ENCODE measurements at places on chromosomes 12 and 14.
A peak's percentile ranks its signal among the peaks of the same experiment; 100 is the strongest.

DNA sequence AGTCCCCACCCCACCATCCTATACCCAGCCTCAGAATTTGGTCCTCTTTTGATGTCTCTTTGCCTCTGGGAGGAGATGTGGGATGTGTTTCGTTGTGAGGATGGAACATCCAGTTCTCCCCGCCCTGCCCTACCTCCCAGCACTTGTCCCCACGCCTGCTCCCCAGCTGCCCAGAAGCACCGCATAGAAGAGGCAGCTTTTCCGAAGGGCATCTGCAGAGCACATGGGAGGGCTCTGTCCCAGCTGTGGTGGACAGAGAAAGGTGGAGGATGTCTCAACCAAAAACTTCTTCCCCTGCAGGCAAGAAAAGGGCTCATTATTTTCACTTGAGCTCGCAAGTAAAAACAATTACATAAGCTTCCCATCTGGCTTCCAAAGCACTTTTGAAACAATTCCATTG is 302.6 kb downstream of the PCNX1 start:
- no peak for DNase-seq

DNA sequence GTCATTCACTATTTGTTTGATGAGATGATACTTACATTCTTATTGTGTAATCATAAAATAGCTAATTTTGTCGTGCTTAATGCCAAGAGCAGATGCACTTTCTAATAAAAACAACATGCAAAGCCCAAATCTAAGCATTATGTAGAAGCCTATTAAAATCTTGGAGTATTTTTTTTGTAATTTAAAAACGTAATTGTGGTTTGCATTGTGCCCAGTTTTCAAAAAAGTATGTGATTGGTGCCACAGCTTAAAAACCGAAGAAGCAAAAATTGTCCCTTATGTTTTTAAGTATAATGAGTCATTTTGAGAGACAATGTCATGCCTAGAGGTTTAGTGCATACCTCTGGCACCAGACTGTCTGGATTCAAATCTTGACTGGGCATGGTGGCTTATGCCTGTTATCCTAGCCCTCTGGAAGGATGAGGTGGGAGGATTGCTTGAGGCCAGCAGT is 464.8 kb upstream of the RGS6 start:
- DNase-seq = no peak

DNA sequence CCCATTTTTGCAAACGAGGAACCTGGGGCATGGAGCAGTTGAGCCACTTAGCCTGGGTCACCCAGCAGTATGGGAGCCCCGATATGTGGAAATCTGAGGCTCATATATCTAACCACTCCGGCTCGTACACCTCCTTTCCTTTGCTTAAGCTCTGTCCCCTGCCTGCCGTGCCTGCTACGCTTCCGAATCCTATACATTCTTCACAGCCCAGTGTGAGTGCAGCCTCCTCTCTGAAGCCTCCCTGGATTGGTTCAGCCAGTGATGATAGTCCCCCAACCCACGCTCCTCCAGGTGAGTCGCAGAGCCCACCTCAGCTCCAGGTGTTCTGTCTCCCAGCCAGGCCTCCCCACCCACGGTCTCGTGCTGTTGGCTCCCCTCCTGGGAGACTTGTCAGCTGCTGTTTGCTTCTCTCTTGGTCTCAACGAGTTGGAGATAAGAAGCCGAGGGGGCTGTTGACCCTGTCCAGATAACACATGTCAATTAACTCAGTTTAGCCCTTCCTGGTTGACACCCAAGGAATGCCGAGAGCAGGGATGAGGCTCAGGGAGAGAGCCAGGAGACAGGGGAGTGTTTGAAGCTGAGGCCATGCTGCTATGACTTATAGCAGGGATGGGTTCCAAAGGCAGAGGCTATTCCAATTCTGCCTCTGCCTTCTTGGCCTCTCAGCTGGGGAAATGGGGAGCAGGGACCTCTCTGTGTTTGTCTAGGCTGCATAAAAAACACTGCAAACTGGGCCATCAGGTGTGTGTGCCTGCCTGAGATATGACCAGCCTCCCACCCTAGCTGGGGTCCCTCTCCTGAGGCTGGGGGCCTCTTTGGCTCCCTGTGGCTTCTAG is 19.0 kb downstream of the SDSL start:
- peak; percentile 86 for DNase-seq

- no peak for DNase-seq
These were observed 3.2 kb downstream of the OR4K2 start for GRCh38 chr14:19878029-19878642.

- no peak for DNase-seq
These were observed 31.9 kb downstream of the CEP83 start for GRCh38 chr12:94427501-94428381.

GRCh38 chr12:71552728-71553501 is 110.7 kb downstream of the ZFC3H1 start:
- no peak for DNase-seq

GRCh38 chr12:102960766-102961465 is 3.4 kb downstream of the ASCL1 start:
- peak; percentile 65 for DNase-seq

- no peak for DNase-seq
These were observed 266.8 kb downstream of the ADAMTS20 start for GRCh38 chr12:43285159-43285598.

- no peak for DNase-seq
These were observed 83.0 kb upstream of the FAR2 start for GRCh38 chr12:29066011-29066588.

GRCh38 chr14:55964091-55964490 is 154.1 kb upstream of the PELI2 start:
- no peak for DNase-seq

DNA sequence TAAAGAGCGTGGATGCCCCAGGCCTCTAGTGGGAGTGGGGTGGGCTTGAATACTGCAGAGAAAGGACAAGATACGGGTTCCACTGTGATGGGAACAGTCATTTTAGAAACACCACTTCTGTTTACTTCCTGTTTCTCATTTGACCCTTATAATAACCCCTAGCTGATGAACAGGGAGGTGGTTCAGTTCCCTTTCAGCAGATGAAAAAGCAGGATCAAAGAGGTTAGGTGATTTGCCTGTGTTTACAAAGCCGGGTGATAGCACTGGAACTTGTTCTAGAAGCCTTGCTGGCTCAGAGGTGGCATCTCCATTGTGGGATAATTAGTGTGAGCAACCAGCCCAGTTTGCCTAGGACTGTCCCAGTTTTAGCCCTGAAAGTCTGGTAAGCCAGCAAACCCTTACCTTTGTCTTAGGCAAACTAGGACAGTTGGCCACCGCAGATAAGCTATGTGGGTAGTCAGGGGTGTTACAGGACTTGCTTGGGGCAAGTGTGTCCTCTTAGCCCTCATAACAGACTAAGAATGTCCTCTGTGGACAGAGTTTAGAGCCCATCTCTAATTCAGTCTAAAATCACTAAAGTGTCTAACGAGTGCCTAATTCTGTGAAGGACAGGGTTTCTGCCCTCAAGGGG is 7.5 kb upstream of the LRP1-AS start:
- DNase-seq = no peak

Measured in endodermal cell (in vitro differentiated cells).